ENCODE measurements at places on chromosomes 4 and X.

DNA sequence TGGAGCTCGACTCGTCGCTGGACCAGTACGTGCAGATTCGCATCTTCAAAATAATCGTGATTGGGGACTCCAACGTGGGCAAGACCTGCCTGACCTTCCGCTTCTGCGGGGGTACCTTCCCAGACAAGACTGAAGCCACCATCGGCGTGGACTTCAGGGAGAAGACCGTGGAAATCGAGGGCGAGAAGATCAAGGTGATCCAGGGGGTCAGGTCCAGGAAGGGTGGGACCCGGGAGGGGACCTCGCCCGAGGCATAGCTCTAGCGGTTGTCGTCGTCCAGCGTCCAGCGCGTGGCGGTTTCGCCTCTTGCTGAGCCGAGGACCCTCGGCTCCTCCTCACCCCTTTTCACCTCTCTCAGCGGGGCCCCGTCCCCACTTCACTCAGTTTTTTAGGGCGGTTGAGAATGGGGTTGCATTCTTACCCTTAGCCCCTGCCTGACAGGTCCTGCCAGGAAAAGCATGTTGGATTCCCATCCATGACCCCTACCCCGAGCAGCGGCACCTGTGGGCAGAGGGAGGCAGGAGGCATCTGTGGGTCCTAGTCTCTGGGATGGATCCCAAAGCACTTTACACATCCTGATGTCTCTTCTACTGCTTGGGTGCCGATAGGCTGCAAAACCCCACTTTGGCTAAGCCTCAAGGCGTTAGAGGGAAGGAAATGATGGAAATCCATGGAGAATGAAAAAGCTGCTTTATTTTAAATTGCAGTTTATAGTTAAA is 524 bp downstream of the RAB33A start:
- no peak for DNase-seq

DNA sequence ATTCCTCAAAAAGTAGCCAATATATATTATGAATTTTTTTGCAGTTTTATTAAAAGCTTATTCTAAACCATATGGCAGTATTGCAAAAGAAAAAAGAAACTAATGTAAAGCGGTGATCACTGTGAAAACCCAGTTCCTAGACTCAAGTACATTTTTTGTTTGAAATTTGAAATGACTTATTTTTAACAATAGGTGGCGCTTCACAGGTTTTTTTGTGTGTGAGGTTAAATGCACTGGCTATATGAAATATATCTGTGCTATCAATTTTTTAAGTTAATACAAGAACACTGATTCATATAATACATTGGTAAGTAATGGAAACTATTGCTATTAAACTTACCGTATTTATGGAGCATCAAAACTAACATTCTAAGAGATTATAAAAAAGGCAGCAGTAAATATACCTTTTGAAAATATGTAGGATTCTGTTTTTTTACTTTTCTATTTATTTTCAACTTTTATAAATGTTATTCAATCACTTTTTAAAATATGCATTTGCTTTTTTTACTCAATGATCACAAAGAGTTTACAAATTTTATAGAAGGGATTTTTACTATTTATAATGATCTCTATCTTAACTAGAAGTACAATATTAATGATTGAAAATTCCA is 5.6 kb upstream of the SPRY1 start:
- DNase-seq, result peak; percentile 37

- DNase-seq, result no peak
These were observed 37.3 kb downstream of the PSAPL1 start for GRCh38 chr4:7397206-7398103.

GRCh38 chr4:62460329-62460728 is 1260.2 kb downstream of the ADGRL3 start:
- DNase-seq, result no peak

DNA sequence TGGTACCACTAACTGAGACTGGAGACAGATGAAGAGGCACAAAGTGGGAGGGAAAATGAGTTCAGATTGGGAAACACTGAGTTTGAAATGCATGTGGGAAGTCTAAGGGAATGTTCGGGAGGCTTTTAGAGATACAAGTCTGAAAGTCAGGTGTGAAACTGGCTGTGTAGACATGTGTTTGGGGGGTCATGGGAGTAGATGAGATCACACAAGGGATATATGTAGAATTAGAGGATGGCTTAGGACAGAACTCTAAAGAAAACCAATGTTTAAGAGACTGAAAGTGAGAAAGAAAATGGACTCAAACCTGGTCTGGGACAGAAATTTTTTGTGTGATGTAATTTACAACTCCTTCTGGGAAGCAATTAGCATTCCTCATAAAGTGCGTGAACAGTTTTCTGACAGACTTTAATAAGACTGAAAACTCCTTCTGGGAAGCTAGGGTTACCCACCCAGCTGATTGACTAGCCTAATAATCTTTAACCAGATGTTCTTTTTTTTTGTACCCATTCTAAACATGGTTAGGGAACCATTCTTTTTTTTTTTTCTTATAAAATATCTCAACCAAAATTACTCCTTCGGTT is 8.7 kb upstream of the JADE1 start:
- no peak for DNase-seq
